ENCODE measurements at places on chromosomes 5 and 9. TPM values are rescaled to one million over a fixed set of nuclear protein-coding genes. Genes with fewer than 3 reads are reported as not detected.

GRCh38 chr9:78316166-78316892 lies 19.4 kb downstream of the PSAT1 start:
- H3K4me3 ChIP-seq, result no peak overlapping the region
- no peaks in the 10 kb centered on the region for H3K4me1 ChIP-seq
- no peak overlapping the region for H3K27ac ChIP-seq
- no peak for DNase-seq

- H3K27ac ChIP-seq, result no peak overlapping the region
- H3K36me3 ChIP-seq, result no peaks in the 10 kb centered on the region
- H3K27me3 ChIP-seq, result no peaks in the 10 kb centered on the region
- DNase-seq, result no peak
- H3K4me1 ChIP-seq, result peaks cover 6% of the 10 kb centered on the region
Measured at GRCh38 chr5:38827525-38827924, 18.3 kb upstream of the OSMR start.

- H3K4me3 ChIP-seq, result no peak overlapping the region
- H3K27me3 ChIP-seq, result no peaks in the 10 kb centered on the region
- DNase-seq, result no peak
- no peaks in the 10 kb centered on the region for H3K4me1 ChIP-seq
Measured at GRCh38 chr5:133257977-133258376, 206.2 kb downstream of the HSPA4 start.

HAPLN1 gene
- 0.38 TPM for total RNA-seq

CDKN2B-AS1 gene
- total RNA-seq, result 0.50 TPM

ADRA1B gene
- total RNA-seq, result not detected

Data from esophagus squamous epithelium (tissue), 5 donors.